ENCODE measurements at places on chromosomes 4 and X.

DNA sequence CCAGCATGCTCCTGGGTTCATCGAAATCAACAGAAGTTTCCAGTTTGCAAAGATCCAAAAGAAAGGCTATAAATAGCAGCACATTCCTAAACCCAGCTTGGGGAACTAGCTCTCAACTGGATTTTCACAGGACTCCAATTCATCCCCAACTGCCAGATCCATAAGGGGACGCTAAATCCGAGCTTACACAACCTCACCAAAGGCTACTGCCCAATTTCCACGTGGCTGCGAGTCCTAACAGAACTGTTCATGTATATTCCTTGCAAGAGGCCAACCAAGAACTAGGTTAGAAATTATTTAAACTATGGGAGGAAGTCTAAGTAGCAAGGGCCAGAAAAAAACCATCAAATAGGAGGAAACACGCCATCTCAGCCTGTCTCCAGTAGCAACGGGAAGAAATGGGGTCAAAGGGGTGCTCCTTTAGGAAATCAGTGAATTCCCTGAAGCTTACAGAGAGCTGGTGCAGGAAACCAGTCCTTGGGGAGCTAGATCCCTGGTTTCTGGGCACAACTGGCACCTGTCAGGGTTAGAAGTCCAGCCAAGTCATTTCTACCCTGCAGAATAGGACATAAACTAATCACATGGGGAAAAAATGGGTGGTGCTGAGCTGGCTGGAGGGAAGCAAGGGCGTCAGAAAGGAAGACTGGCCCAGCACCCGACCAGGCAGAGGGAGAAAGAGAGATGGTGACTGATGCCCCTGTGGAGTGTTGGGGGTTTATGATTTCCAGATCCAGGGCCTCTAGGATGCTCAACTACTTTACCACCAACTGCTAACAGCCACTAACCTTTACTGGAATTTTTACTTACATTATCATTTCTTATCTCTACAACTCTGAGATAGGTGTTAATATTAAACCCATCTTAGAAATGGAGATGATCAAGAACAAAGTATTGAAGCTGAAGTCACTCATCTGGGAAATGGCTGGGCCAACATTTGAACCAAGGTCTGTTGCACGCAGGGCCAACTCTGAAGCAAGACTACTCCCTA, 20.5 kb downstream of the RELL1 start:
- no peak for DNase-seq

DNA sequence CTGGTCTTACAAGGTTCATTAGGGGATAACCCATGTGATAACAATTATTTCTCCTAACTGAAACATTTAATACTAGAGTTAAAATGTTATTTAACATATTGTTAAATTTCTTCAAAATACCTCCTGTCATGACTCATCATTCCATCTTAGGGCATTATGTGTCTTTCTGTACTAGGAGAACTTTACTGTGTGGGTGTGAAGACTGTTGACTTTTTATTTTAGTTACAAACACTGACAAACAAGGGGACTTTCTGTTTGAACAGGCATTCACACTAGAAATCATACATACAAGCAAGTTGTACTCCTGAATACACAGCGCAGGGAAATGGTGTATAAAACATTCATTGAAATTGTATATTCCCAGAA, 175.9 kb downstream of the FBXW7 start:
- no peak for DNase-seq

DNA sequence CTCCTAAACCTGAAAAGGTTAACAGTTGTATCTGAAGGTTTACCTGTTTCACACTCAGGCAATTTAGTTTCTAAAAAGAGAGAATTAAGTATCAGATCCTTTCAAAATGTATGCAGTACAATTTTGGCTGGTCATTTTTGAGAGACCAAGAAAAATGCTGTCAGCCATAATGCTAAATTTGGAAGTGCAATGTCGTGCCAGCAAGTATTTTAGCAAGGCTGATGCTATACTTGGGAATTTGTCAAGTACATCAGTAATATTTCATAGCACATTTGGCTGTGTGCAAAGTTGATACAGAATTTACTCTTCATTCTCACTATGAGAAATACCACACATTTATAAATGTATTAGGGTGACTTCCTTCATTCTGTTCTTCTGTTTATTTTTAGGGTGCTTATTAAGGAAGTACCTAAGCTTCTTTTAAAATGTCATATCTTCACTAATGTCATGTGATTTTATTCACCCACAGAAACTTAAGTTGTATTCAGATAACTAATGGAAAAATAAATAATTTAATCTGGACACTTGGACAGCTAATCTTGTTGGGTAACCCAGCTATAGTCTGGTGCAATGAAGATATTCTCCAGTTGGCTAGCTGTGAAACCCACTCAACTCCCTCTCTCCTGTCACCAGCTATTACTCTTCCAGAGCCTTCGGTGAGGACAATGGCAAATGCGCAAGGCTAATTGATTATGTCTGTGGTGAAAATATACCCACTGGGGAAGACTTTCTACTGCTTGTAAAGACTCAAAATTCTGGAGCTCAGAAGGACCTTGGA, 84.2 kb upstream of the TLL1 start:
- no peak for DNase-seq

DNA sequence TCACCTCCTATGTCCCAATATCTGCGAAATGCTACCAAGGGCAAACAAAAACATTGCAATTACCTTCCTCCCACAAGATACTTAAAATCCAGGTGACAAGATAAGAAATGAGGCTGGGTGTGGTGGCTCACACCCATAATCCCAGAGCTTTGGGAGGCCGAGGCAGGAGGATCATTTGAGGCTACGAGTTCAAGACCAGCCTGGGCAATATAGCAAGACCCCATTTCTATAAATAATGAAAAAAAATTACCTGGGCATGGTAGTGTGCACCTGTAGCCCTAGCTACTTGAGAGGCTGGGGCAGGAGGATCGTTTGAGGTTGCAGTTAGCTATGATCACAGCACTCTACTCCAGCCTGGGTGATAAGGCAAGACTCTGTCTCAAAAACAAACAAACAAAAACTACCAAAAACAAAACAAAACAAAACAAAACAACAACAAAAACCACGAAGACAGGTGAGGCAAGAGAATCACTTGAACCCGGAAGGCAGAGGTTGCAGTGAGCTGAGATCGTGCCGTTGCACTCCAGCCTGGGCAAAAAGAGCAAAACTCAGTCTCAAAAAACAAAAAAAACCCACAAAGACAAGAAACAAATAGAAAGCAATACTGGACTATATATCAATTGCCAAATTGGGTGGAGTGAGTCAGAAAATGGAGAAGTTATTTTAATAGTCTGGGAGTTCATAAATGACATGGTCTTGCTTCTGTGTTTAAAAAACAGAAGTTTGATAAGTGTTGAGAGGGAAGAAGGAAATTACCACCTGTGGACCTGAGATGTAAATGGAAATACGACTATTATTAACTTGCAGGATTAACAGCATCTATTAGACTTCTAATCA, 176.5 kb downstream of the FBXW7 start:
- DNase-seq, result no peak

- DNase-seq, result no peak
Observed at GRCh38 chrX:154486396-154487207, at the start of gene UBL4A. Gene UBL4A (minus strand): TSS chrX:154486615. CDS start chrX:154486584, 31 bp downstream.

Measured in stimulated activated CD8-positive, alpha-beta memory T cell treated with anti-CD3 and anti-CD28 coated beads, Interleukin-2, amount 100 ng/mL, for 1 hour (primary cell).